Fibroblast of the conjunctiva (primary cell): ENCODE measurements at places on chromosomes 3 and 15.

- DNase-seq, result no peak
These were observed 1.4 kb upstream of the KAT2B start for GRCh38 chr3:20038699-20039465.

GRCh38 chr3:42473083-42473932, 29.1 kb upstream of the VIPR1 start:
- no peak for DNase-seq

DNA sequence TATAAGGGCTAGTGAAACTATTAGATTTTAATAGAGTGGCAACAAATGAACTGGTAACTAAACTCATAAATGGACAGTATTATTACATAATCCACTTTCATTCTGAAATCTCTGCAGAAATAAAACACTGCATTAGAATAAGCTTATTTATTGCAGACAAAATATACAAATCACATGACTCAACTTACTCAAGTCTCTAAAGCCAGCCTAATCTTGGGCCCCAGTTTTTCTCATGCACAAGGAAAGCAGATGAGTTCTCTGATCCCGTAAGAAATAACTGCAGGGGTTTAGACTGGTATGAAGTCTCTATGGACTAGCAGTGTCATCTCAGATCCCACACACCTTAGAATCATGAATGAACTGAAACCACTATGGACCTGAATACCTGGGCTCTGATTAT, 5.8 kb downstream of the DLG1 start:
- no peak for DNase-seq

- DNase-seq, result no peak
These were observed 47.9 kb upstream of the MAGEF1 start for GRCh38 chr3:184759666-184760200.

GRCh38 chr15:28122038-28122949, 23.2 kb upstream of the OCA2 start:
- DNase-seq, result no peak

GRCh38 chr3:48599077-48599501, 4.0 kb upstream of the COL7A1 start:
- no peak for DNase-seq

GRCh38 chr3:70963431-70964275, 619.9 kb downstream of the FOXP1 start:
- no peak for DNase-seq
